ENCODE measurements at places on chromosomes 1 and 21. TPM values are rescaled to one million over a fixed set of nuclear protein-coding genes. Genes with fewer than 3 reads are reported as not detected.

GRCh38 chr1:200923601-200924000 is 28.9 kb downstream of the INAVA start:
- DNase-seq, result no peak

DNA sequence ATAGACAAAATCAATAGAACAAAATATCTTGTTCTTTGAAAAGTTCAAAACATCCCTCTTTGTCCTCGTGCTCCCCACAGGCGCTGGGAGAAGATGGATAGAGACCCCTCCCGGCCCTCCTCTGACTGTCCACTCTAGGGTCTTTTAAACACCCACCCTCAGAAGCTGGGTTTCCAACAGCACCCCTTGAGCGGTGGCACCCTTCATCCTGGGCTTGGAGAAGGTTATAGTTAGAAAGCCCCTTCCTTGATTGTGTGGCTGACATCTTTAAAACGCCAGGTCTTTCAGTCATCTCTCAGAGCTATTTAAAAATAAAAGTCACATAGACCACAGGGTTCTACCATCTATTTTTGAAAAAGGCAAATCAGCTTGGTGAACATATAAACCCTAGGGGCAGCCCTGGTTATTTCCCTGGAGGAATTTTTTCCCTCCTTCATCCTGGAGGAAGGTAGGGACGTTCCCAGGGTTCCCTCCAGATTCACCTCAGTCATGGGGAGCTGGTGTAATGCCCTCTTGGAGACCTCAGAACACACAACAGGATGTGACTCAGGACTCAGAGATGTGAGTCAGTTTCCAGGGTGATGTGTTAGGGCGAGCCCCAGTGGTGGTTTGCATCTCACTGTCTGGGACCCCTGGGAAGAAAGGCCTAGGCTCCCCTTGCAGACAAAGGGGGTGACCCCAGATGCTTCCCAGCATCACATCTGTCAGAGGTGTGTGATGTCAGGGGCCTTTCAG is 138.5 kb downstream of the CLIC6 start:
- peak; percentile 85 for DNase-seq

DNA sequence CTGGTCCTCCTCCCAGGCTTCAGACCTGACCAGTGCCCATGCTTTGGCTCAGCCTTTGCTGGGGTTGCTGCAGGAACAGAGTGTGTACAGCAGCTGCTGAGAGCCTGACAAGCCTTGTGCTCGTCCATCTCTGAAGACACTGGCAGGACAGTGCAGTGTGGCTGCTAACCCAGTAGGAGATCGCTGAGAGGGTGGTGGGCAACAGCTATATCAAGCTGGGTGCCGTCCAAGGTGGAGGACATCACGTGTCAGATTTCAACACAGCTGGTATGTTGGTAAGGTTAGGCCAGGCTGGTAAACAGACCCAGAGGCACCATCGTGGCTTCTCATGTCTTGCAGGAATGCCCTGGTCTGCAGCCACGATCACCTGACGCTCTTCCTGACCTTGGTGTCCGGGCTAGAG is 17.9 kb upstream of the SLC25A34 start:
- DNase-seq, result no peak

- DNase-seq, result no peak
Measured at GRCh38 chr21:16069178-16070112, 339.7 kb downstream of the USP25 start.

GRCh38 chr1:162829268-162829667 is 31.7 kb downstream of the CCDC190 start:
- no peak for DNase-seq

DNA sequence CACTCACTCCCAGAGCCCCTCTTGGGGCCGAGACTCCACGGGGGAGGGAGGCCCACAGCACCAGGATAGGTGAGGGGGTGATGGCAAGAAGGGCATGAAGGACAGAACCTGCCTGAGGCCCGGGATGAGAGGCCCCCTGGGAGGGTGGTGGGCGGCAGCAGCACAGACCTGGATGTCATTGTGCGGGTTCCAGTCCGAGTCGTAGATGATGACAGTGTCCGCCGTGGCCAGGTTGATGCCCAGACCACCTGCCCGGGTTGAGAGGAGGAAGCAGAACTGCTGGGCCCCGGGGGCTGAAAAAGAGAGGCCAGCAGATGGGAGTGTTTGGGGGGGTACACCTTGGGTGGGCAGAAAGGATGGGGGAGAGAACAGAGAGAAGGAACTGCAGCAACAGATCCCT is 50.1 kb downstream of the CHD5 start:
- DNase-seq, result no peak

DNA sequence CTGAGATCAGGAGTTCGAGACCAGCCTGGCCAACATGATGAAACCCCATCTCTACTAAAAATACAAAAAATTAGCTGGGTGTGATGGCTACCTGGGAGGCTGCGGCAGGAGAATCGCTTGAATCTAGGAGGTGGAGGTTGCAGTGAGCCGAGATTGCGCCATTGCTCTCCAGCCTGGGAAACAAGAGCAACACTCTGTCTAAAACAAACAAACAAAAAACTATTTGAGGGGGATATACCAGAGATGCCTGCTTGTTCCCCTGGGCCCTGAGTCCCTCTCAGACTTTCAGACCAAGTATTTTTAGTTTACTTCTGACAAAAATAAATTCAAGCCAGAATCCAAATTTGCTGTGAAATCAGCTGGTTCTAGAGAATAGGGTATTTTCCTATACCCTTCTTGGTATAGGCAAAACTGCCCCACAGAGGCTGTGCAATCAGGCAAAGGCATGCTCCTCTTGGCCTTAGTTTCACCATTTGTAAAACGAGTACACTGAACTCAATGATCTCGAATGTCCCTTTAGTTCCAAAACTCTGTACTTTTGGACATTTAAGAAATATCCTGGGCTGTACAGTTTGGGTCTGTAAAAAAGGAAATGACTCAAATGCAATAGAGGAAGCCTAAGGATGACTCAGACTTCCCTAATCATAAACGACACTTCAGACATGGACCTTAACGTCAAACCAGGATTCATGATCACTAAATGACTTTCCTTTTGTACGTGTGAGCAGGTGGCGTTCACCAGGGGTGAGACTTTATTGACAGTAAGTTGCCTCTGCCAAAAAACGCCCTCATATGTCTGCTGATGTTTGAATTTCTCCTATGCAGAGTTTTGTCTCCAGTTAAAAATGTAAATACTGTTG is 16.1 kb downstream of the ENSA start:
- DNase-seq, result peak; percentile 75

DNA sequence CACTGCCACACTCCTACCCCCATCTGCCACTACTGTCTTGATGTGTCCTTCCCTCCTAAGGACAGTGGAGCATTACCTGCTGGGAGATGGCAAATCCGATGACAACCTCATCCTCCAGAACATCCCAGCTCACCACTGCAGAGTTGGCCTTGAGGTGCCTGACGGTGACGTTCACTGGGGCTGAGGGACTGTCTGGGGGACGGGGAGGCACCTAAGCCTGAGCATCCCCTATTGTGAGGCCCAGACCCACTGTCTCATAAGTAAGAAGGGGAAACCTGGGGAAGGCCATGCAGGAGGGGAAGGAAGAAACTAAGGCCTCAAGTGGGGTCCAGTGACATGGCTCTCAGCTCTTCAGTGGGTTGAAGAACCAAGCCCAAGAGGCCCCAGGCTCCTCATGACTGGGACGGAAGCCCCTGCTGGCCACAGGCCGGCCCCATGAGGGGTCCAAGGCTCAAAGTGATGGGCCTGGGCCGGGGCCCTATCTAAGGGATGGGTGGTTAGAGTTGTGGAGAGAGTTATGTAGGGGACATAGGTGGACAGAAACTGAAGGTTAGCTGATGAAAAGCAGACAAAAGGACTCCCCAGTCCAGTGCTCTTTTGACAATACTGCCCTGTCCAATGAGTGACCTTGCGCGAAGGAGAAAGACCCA is 1.8 kb downstream of the FNDC5 start:
- no peak for DNase-seq

DNA sequence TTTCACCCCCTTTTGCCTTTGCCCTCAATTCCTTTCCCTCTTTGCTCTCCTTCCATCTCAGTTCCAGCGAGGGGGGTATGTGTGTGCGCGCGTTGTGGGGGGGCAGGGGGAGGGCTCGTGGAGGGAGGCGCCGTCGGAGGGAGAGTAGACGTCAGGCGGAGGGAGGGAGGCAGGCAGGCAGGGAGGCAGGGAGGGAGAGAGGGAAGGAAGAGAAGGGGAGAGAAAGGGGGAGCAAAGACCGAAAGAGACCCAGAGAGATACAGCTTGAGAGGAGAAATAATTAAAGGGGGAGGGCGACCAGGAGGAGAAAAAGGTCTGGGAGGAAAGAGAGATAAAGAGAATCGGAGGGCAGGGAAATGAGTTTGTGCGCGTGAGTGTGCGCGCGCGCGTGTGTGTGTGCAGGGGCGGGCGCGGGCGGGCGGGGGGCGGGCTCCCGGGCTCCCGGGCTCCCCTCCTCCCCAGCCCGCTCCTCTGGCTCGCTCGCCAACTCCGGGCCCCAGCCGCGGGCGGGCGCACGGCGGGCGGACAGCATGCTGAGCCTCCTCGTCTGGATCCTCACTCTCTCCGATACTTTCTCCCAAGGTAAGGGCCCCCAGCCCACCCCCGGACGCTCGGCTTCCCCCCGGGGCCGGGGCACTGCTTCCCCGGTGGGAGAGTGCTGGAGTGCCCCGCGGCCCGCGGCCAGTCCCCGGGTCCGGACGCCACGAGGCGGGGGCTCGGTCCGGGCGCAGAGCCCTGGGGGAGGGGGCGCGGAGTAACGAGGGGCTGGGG is at the start of gene KIRREL1:
TSS of gene KIRREL1 (plus strand) at position 499 of the 771 bp plus-strand sequence. CDS start at position 531, 32 bp downstream.
- DNase-seq, result peak; percentile 13

GRCh38 chr21:34807881-34808568 is 139.2 kb downstream of the CLIC6 start:
- peak; percentile 89 for DNase-seq

GRCh38 chr1:152182431-152182830 is 23.4 kb upstream of the RPTN start:
- DNase-seq, result no peak

DNA sequence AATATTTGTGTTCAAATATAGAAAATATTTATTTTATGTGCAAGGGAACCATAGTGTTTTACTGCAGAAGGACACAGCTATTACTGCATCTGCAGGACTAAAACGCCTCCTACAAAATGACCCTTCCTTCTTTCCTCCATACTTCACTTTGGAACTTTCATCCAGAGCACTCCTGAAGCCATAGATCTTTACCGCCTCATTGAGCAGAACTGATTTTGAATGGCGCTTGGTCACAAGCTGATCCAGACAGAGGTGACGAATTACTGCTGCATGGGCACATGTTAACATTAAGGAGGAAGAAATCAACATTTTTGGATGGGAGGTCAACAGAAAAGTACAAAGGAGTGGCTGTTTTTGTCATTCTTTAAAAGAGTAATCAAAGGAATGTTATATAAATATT is 931.6 kb downstream of the NCAM2 start:
- no peak for DNase-seq

GRCh38 chr1:80250573-80251168 is 1244.1 kb upstream of the ADGRL4 start:
- DNase-seq, result no peak

DNA sequence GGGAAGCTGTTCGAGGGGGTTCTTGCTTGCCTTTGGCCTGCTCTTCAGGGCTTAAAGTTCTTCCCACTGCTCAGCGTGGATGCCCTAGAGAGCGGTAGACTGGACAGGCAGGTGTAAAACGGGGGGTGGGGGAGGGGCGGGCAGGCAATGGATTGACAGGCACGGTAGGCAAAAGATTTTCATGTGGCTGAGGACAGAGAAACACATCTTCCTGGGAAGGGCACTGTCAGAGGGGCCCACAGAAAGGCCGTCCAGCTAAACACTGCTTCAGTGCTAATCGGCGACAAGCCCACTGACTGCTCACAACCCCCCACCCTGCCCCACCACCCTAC is 412 bp downstream of the ABCA4 start:
- no peak for DNase-seq

GRCh38 chr1:23619299-23620188 is 60.2 kb upstream of the ID3 start:
- DNase-seq, result peak; percentile 90

- no peak for DNase-seq
Measured at GRCh38 chr1:171480035-171480434, 5.3 kb upstream of the PRRC2C start.

- DNase-seq, result no peak
Measured at GRCh38 chr1:69738458-69739250, 170.9 kb downstream of the LRRC7 start.

DNA sequence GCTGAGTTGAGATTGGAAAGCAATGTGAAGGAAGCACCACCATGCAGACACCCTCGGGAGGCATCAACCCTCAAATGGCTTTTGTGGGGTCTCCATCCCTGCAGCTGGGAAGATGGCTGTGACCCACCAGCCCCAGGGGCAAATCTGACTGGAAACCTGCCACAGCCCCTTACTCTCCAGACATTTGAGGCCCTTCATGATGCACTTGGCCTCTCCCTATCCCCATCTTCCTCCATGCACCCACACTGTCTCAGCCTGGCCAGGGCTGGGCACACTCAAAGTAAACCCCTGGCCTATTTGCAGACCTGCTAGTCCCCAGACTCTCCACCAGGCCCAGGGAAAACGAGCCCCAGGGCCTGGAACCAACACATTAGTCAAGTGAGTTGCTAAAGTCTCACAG is 205.2 kb downstream of the MATN1 start:
- DNase-seq, result no peak

DNA sequence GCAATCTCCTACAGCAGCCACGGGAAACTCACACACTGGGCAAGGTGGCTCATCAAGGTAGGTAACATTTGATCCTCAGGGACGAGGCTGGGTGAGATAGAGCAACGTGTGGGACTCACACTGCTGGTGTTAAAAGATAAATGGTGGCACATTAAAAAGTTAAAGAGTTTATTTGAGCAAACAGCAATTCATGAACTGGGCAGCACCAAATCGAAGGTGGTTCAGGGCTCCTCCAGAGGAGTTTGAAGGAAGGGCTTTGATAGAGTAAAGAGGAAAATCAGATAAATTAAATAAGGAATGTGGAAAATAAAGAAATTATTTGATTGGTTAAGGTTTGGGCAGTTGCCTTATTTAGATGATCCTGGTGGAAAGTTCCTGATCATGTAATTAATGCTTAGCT is 23.6 kb upstream of the TMEM51 start:
- DNase-seq, result no peak

DNA sequence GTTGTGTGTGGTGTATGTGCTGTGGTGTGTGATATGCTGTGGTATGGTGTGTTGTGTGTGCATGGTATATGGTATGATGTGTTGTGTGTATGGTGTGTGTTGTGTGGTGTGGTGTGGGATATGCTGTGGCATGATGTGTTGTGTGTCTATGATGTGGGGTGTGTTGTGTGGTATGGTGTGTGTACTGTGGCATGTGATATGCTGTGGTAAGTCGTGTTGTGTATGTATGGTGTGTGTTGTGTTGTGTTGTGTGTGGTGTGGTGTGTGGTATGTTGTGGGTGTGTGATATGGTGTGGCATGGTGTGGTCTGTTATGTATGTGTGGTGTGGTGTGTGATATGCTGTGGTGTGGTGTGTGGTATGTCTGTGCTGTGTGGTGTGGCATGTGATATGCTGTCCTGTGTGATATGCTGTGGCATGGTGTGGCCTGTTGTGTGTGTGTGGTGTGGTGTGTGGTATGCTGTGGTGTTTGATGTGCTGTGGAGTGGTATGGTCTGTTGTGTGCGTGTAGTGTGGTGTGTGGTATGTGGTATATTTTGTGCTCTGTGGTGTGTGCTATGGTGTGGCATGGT is 318.0 kb downstream of the PTPRU start:
- no peak for DNase-seq

- DNase-seq, result no peak
Measured at GRCh38 chr1:236455243-236455642, 61.2 kb downstream of the EDARADD start.

NOS1AP gene
- total RNA-seq, result 0.12 TPM

TOR3A gene
- total RNA-seq, result 35.7 TPM

GPA33 gene
- 1.8 TPM for total RNA-seq

FRRS1 gene
- total RNA-seq, result 0.64 TPM

OR2AK2 gene
- not detected for total RNA-seq

DDR2 gene
- 0.19 TPM for total RNA-seq

VAMP4 gene
- total RNA-seq, result 14.2 TPM

CCDC27 gene
- total RNA-seq, result not detected

SPRR4 gene
- total RNA-seq, result not detected

DIO1 gene
- not detected for total RNA-seq

RXFP4 gene
- not detected for total RNA-seq

Measured in activated CD4-positive, alpha-beta memory T cell treated with anti-CD3 and anti-CD28 coated beads for 36 hours (primary cell).